ENCODE measurements at places on chromosomes 1 and 21. TPM values are rescaled to one million over a fixed set of nuclear protein-coding genes. Genes with fewer than 3 reads are reported as not detected.

- peak; percentile 52 for DNase-seq
Observed at GRCh38 chr1:193368302-193368701, 181.9 kb upstream of the B3GALT2 start.

DNA sequence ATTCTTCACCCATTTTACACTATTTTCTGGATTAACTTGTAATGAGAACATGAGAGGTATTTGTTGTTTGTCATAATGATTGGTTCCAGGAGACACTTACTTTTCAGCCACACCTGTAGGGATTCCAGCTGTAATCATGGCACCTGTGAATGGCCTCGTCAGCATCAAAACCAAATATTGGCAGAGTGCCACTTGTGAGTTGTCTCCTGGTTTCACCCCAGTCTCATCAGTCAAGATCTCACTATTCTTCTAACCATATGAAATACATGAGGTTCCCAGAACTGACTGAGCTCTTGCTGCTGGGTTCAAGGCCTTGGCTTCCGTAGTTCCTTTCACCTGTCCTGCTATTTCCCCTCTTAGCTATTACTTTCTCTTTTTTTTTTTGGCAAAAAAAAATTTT is 246.6 kb upstream of the ADGRL2 start:
- DNase-seq: no peak

- DNase-seq: no peak
Observed at GRCh38 chr1:78676993-78677392, 27.4 kb downstream of the IFI44 start.

DNA sequence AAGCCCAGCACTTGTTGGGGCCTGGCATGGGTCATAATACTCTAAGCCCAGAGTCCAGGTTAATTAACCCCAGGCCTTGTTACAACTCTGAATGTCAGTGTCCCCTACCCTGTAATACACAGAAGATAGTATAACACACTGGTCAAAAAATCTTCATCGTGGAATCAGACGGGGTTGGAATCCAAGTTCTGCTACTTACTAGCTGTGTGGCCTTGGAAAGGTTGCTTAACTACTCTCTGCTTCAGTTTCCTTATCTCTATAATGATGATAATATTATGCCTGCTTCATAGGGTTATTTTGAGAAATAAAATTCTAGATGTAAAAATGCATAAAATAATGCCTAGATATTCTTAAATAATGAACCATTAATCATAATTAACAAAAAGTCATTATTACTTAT is 77.8 kb upstream of the CTTNBP2NL start:
- no peak for DNase-seq

DNA sequence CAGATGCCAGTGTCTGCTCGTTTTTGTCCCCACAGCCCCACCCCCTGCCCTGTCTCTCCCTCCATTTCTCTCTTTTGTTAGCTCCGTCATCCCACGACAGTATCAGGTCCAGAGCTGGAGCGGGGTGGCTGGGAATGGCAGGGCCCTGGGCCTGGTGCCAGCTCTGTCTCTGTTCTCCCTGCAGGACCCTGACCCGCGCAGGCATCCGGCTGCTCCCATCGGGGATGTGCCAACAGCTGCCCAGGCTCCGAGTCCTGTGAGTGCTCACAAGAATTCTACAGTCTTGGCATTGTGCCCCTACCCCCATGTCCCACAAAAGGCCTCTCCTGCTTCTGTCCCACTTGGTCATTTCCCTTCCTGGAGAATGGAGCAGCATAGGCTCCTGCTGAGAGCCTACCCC is 37.4 kb downstream of the UBE2T start:
- no peak for DNase-seq

Gene SLC19A1
- total RNA-seq: 2.2 TPM

Gene CCDC24
- 2.6 TPM for total RNA-seq

- no peak for DNase-seq
Observed at GRCh38 chr1:37239225-37239740, 205.0 kb upstream of the GRIK3 start.

DNA sequence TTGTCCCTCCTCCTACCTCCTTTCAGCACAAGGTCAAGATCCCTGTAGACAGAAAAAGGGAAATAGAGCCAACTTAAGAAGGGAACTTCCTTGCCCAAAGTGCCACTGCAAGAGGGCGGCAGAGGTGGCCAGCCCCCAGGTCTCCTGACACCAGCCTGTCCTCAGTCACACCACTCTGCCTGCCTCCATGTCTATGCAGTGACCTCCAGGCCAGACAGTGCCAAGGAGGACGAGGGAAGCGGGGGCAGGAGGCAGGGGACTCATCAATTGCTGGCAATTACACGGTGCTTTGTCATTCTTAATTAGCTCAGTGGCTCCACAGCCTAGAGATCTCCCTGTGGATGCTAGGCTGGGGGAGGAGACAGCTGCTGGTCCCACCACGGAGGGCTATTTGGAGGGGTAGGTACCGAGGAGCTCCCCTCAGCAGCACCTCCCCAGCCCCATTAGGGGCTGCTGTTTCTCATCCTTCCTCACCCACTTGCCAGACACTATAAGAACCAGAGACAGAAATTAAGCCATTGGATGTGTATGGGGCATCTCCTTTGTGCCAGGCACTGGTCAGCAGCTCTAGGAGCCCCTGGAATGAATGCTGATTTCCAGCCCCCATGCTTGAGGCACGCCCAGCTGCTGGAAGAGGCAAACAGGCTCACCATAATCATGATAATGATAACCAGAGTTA is 6.1 kb upstream of the LDLRAP1 start:
- no peak for DNase-seq

GRCh38 chr1:7257225-7257624 is 472.0 kb downstream of the CAMTA1 start:
- DNase-seq: no peak

GRCh38 chr1:27350663-27351540 is 9.1 kb downstream of the SYTL1 start:
- DNase-seq: no peak

DNA sequence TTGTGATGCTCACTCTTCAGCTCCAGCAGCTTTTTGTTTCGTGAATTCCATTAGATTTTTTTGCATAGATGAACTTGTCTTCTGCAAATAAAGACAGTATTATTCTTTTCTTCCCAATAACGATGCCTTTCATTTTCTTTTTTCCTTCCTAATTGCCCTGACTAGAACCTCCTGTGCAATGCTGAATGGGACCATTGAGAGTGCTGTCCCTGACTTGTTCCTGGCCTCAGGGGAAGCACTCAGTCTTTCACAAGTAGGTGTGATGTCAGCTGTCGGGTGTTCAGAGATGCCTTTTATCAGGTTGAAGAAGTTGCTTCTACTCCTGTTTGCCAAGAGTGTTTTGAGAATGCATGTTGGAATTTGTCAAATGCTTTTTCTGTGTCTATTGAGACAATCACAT is 64.3 kb upstream of the ADARB1 start:
- DNase-seq: no peak

- DNase-seq: peak; percentile 94
Observed at GRCh38 chr21:38619992-38620479, 121.8 kb upstream of the ERG start.

Gene KLF17
- 1.1 TPM for total RNA-seq

GRCh38 chr1:78645723-78646122 is 3.9 kb upstream of the IFI44 start:
- DNase-seq: no peak

GRCh38 chr1:38246955-38247952 is 200.7 kb upstream of the POU3F1 start:
- no peak for DNase-seq

GRCh38 chr1:223189903-223190724 is 47.1 kb upstream of the TLR5 start:
- DNase-seq: peak; percentile 9

DNA sequence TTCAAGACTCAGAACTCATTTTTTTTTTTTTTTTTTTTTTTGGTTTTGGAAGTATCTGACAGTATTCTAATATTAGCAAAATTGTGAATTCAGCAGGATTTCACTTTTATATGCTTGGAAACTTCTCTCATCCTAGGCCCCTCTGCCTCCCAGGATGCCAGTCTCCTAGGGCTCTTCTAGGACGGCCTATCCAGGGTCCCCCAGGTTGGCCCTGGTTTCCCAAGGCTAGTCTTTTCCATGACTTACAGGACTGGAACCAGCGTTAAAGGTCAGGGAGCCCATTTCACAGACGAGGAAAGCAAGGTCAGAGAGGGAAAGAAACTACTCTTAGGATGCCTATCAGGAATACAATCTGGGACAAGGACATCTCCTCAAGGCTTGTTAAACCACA is 412.5 kb downstream of the PTPRU start:
- DNase-seq: no peak

DNA sequence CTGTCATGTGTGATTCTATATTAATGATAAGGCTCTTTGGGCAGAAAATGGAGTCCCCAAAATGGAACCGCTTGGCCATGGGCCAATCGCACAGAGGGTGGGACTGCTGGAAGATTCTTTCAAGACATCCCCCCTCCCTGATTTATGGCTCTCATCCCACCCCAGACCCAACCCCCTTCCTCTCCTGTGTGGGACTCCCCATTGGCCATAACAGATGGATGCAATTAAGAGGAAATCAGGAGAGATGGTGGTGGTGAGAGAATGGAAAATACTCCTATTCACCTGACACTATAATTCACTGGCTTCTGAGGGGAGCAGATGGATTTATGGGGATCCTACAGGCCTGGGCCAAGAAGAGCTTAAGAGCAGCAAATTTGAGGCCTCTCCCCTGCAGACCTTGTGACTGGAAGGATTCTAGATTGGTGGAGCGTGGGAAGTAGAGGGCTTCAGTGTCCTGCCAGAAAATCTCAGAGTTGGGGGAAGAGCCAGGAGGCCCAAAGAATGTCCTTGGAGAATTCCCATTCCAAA is 1.7 kb downstream of the IGFN1 start:
- peak; percentile 65 for DNase-seq

Gene SLAMF9
- total RNA-seq: not detected

DNA sequence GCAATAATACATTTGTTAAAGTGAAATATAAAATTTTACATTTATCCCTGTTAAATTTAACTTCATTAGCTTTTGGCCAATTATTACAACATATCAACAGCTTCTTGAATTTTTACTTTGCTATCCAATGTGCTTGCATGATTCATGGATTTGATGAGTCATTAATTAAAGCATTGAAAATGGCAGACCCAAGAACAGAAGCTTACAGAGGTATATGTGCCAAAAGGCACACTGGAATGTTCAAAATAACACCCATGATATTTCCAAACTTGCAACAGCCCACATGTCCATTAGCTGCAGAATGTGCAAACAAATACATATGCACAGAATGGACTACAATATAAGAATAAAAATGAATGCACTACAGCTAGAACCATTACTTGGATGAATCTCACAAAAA is 76.4 kb upstream of the MAN1A2 start:
- no peak for DNase-seq

Gene FAM151A
- not detected for total RNA-seq

DNA sequence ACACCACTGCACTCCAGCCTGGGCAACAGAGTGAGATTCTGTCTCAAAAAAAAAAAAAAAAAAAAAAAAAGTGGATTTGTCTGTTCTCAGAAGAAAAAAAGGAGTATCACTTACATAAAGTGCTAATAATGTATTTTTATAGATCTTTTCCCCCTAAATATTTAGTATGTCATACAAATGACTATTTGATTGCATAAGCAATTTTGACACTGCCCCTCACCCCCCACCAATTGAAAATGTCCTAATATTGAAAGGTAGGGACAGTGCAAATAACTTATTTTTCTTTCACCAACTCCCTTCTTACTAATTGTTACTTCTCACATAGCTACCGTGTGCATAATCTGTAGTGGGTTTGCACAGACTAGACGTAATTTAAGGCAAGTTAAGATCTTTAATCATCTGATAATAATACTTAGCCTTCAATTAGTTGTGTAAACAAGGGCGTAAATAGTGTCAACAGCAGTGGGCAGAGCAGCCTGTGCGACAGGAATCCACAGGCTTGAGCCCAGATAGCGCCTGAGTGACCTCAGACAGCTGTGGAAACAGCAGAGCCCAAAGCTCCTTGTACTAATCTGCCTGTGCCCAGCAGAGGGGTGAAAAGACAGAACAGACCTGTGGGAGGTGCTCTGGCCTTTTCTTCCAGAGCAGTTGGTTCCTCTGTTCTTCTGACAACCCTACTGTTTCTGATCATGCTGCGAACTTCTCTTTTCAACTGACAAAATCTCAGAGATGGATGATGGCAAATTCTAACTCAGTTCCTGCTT is 4.5 kb upstream of the IER5 start:
- peak; percentile 75 for DNase-seq

DNA sequence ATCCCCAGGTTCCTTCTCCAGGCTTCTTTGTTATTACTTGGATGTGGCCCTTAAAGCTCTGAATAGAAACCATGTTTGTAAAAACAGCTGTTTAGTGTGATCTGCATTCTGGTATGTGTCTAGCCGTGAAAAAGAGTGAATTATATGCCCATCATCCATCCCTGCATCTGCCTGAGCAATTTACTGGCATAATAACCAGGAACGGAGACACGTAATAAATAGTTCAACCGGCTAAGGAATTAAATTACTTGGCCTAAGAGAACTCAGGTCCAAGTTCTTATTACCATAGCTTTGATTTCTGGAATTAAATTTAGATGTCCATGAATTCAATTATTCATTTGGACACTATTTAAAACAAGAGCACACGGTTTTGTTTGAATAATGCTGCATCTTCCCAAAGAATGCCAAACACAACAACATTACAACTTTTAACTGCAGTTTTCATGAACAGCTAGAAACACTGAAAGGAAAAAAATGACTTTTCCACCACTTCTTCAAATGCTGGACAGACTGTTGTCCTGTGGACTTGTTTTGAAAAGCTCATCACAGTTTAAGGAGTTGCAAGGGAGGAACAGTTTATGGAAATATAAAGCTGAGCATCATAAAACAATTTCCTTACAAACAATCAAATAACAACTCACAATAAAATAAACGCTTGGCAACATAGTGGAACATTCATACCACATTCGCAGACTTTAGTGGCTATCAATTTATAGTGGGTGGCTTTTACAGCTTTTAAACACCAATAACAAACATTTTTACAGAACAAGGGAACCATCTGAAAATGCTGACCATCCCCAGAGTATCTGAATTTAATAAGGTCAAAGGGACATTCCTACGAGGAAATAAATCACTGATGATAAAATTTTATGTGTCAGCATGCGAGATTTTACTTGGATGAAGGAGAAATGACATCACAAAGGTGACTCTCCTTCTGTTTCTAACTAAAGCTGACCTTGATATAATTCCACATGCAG is 144.7 kb downstream of the APP start:
- DNase-seq: no peak

GRCh38 chr1:3541465-3541864 is 69.8 kb downstream of the MEGF6 start:
- DNase-seq: no peak

DNA sequence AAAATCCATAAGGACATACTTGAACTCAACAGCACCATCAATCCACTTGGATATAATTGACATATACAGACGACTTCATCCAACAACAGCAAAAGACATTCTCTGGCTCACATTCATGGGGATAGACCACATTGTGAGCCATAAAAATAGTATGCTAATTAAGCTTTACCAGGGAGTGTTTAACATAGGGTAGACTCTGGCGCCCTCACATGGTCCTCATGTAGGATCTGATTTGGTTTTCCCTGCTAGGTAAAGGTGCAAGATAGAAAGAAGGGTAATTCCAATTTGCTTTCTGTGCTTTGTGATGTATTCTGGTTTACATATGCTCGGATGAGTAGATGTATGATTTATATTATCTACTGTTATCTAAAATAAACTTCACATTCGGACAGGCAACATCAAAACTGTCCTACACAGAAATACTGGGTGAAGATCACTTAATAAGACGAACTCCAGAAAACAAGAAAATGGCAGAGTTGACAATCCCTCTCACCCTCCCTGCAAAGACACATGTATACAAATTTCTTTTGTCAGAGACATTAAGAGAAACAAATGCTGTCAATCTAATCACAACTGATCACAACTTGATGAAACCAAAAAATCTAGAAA is 27.7 kb downstream of the CR1L start:
- peak; percentile 41 for DNase-seq
